Esophagus mucosa (tissue), 1 donor: ENCODE measurements at places on chromosomes 1 and 21.
A peak's percentile ranks its signal among the peaks of the same experiment; 100 is the strongest.

GRCh38 chr1:46002551-46003150, 129.8 kb downstream of the PIK3R3 start:
- ATAC-seq = no peak

GRCh38 chr1:52571783-52572182, 18.9 kb upstream of the TUT4 start:
- no peak for ATAC-seq

- ATAC-seq = no peak
Observed at GRCh38 chr1:248140846-248141245, 4.1 kb upstream of the OR2M5 start.

DNA sequence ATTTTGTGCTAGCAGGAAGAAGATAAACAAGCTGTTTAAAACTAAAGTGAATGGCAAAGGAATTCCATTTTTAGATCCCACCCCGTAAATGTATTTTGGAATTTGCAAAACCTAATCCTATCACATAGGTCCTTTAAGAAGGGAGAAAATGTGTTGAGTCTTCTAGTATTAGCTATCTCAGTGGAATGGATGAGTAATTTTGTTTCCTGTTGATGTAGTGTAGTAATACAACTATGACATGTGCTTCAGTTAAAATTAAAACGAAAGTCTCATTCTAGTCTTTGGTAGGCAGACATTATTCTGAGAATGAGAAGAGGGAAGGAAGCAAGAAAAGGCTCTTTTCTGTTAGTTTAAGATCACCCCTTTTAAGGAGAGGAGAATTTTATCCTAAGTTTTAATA, 265.9 kb upstream of the C1orf105 start:
- ATAC-seq = peak; percentile 62

DNA sequence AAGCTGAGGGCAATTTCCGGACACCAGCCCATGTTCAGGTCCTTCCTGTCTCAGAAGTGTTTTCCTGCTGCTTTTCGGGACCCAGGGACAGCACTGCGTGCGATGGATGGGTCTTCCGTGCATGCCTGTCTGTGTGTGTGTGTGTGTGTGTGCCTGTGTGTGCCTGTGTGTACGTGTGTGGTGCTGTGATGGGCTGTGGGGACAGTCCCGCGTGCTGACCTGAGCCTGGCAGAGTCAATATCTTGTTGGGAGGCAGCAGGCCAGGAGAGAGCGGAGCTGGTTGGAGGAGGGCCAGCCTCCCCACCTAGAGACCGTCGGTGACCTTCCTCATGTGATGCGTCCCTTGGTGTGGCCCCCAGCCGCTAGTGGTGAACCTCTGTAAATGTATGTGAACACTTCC, 13.7 kb downstream of the SKI start:
- no peak for ATAC-seq

GRCh38 chr1:43284065-43284464, 1.3 kb downstream of the C1orf210 start:
- ATAC-seq = peak; percentile 48

DNA sequence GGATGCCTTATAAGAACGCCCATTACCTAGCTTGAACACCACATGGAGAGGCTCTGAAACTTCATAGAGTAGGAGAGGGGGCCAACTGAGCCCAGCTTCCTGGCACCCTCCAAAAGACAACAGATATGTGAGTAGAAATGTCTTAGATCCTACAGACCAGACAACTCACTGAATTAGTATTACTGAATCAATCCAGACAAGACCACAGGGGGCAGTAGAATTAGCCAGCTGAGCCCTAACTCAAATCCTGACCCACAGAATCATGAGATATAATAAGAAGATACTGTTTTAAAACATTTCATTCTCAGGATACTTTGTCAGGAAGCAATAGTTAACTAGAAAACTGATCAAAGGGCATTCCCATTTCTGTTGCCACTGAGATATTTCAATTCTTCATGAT, 45.8 kb upstream of the C1orf21 start:
- no peak for ATAC-seq

GRCh38 chr1:220796530-220796929, 9.8 kb downstream of the MTARC1 start:
- ATAC-seq = no peak

DNA sequence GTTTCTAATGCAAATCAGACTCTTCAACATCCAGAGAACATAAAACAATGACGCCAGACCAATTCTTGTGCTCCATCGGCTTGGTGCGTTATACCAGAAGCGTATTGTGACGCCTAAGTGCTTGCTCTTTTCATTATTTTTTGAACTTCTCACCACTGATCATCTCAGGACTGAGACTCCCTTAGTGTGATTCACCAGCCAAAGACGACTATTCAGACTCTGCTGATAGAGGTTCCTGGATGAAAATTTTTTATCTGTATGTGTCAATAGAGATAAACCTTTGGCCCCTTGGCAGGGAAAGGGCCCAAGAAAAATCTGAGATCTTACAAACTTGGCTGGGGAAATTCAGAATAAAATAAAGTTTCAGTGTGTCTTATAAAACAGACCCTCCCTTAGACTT, 856 bp upstream of the GREM2 start:
- ATAC-seq = no peak

- ATAC-seq = no peak
Observed at GRCh38 chr1:6819246-6820040, 34.2 kb downstream of the CAMTA1 start.

- peak; percentile 3 for ATAC-seq
Observed at GRCh38 chr1:58619286-58620054, 42.4 kb upstream of the TACSTD2 start.

GRCh38 chr1:115286431-115287205, 51.4 kb downstream of the NGF start:
- ATAC-seq = no peak
